ENCODE measurements at places on chromosomes 11 and 22. TPM values are rescaled to one million over a fixed set of nuclear protein-coding genes. Genes with fewer than 3 reads are reported as not detected.

DNA sequence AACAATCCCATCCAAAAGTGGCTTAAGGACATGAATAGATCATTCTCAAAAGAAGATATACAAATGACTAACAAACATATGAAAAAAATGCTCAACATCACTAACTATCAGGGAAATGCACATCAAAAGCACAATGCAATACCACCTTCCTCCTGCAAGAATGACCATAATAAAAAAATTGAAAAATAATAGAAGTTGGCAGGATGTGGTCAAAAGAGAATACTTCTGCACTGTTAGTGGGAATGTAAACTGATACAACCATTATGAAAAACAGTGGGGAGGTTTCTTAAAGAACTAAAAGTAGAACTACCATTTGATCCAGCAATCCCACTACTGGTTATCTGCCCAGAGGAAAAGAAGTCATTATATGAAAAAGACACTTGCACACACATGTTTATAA, 77.7 kb upstream of the SC5D start:
- H3K4me1 ChIP-seq: peaks cover 5% of the 10 kb centered on the region
- no peaks in the 10 kb centered on the region for H3K36me3 ChIP-seq
- no peak for DNase-seq
- H3K4me3 ChIP-seq: no peak overlapping the region
- H3K27me3 ChIP-seq: peaks cover 16% of the 10 kb centered on the region

DNA sequence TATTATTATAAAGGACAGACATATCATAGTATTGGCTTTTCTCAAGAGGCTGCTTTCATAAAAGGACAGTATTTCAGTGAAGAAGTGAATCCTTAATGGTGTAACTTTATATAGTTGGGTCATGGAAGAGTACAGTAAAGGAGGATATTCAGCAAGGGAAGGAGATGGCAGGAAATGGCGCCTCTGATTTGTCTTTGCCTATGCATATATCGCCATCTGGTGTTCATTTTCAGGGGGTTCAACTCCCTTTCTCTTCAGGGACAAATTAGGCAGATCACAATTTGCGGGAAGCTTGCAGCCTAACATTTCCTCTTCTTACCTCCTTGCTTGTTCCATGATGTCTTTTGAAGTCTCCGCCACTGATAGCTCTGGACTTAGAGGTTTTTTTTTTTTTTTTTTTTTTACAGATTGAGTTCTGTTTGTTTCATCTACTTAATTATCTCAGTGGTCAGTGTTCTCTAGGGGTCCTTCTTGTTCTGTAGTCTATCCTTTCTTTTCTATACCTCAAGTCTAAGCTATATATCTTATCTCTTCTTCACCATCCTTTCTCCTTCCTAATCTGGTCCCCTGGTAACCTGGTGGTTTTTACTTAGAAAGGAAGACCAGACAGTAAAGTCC, 21.8 kb upstream of the RRM1 start:
- peak overlapping the region; percentile 12 for H3K27ac ChIP-seq
- H3K4me1 ChIP-seq: peaks cover 13% of the 10 kb centered on the region
- H3K4me3 ChIP-seq: no peak overlapping the region
- peaks cover 3% of the 10 kb centered on the region for H3K36me3 ChIP-seq

DNA sequence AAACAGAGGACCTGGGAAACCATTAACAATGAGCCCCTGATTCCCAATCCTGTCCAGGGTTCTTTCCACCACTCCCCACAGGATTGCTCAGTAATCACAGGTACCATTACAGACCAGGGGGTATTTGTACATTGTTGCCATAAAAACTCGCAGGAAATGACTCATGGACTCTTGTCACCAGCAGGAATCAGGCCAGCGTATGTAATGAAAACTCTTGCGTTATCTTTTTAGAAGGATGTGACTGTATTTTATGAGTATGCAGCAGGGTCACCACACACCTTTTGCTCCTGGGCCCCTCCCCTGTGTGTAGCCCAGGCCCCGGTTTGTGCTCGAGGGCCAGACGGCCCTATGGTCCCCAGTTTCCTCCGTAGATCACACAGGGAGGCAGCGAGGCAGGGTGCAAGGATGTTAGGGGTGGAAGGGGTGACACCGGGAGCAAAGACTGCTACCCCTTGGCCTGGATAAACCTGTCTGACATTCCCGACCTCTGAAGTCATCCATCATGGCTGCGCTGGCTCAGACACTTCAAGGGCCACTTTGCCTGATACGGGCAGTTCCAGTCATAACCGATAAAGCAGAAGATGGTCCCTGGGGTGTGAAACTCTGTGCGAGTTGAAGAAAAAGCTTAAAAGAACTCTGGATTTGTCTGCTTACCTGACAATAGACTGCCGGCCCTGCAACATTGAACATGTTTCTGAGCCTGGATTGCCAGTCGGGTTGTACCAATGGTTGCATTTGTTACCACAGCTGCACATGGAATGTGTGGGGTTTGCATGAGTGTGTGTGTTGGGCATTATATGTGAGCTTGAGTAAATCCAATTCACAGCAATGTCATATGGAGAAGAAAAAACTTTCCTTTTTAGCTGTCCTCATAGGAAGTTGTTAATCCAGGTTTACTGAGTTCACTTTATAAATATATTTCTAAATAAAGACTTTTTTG, 56.9 kb downstream of the MICAL2 start:
- no peaks in the 10 kb centered on the region for H3K36me3 ChIP-seq
- no peaks in the 10 kb centered on the region for H3K27me3 ChIP-seq
- H3K27ac ChIP-seq: peak overlapping the region; percentile 78
- H3K4me3 ChIP-seq: no peak overlapping the region

DNA sequence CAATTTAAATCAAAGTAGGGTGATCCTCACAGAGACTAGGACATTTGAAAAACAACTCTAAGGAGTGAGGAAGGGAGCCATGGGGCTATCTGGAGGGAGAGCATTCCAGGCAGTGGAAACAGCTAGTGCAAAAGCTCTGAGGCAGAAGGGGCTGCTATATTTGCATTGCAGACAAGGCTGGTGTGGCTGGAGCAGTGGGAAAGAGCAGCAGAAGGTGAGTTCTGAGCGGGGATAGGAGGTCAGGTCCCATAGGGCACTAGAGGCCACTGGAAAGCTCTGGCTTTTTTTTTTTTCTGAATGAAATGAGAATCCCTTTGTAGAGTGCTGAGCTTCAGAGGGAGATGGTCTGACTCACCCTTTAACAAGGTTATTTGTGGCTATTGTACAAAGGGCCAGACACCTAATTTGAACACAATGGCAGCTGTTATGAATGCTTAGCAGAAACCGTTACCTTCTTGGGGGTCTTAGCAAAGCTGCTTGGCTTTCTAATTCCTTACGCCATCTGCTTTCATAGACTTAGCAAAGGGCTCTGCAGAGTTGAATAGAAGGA, 291.6 kb downstream of the BUD13 start:
- no peak for DNase-seq
- no peak overlapping the region for H3K27ac ChIP-seq
- H3K4me1 ChIP-seq: no peaks in the 10 kb centered on the region
- no peaks in the 10 kb centered on the region for H3K36me3 ChIP-seq

DNA sequence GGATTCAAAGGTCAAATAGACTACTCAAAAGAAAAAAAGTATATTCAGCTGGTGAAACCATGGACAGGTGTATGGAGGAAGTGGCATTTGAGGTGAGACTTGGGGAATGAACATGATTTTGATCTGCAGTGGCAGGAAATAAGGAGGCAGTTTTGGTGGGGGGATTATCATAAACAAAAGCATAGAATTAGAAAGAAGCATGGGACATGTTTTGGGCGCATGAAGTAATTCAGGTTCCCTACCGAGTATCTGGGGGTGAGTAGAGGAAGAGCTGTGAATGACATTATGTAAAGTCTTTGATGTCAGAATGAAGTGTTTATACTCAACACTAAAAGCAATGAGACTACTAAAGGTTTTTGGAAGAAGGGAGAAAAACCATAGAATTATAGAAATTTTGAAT, 3.1 kb downstream of the CLMP start:
- no peak overlapping the region for H3K27ac ChIP-seq
- H3K4me1 ChIP-seq: peaks cover 52% of the 10 kb centered on the region
- peak overlapping the region; percentile 96 for H3K4me3 ChIP-seq
- peaks cover 18% of the 10 kb centered on the region for H3K36me3 ChIP-seq
- no peak for DNase-seq

DNA sequence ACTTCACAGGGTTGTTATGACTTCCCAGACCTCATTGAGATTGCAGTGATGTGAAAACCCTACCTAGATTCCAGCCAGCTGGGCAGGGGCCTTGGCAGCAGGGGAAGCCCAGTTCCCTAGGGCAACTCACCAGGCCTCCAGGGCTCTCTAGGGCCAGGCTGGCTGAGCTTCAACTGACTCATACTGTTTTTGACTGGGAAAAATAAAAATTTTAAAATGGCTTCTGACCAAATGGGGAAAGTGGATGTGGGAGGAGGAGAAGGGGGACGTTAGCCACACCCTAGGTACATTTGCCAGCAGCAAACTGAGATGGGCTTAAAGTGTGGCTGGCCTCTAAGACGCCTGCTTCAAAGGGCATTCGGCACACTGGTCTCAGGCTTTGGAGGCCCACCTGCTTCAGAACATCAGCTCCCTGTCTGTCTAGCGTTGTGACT, 39.0 kb downstream of the BMAL1 start:
- no peak overlapping the region for H3K4me3 ChIP-seq
- no peaks in the 10 kb centered on the region for H3K4me1 ChIP-seq
- no peak overlapping the region for H3K27ac ChIP-seq
- no peaks in the 10 kb centered on the region for H3K27me3 ChIP-seq

DNA sequence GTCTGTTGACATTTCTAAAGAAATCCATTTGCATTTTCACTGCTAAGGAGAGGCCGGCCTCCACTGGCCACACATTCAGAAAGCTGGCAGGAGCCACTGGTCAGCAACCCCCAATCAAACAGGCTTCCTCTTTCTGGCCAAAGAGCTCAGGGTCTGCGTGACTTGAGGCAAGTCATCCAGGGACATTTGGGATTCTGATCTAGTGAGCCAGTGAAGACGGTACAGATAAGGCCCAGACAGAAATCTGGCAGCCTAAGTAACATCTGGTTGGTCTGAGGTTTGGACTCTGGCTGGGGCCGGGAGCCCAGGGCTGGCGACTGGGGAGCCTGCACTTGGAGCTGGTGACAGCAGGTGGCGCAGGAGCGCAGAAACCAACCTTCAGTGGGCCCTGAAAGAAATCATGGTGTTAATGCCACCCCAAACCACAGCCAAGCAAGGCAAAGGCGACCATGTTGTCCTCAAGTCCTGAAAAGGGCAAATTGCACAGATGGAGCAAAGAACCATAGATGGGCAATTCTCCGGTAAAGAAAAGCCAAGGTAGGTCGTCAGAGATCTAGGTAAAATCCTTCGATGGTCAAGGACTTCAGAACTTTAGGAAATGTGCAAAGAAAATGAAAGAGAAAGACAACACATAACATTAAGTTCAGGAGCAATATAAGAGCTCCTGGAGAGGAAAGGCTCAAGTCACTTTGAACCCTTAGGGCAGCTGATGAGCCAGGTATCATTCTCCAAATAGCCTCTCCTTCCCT, 99.4 kb upstream of the BLID start:
- peak; percentile 76 for DNase-seq
- H3K36me3 ChIP-seq: no peaks in the 10 kb centered on the region
- H3K4me3 ChIP-seq: no peak overlapping the region
- H3K27me3 ChIP-seq: no peaks in the 10 kb centered on the region
- no peak overlapping the region for H3K27ac ChIP-seq

DNA sequence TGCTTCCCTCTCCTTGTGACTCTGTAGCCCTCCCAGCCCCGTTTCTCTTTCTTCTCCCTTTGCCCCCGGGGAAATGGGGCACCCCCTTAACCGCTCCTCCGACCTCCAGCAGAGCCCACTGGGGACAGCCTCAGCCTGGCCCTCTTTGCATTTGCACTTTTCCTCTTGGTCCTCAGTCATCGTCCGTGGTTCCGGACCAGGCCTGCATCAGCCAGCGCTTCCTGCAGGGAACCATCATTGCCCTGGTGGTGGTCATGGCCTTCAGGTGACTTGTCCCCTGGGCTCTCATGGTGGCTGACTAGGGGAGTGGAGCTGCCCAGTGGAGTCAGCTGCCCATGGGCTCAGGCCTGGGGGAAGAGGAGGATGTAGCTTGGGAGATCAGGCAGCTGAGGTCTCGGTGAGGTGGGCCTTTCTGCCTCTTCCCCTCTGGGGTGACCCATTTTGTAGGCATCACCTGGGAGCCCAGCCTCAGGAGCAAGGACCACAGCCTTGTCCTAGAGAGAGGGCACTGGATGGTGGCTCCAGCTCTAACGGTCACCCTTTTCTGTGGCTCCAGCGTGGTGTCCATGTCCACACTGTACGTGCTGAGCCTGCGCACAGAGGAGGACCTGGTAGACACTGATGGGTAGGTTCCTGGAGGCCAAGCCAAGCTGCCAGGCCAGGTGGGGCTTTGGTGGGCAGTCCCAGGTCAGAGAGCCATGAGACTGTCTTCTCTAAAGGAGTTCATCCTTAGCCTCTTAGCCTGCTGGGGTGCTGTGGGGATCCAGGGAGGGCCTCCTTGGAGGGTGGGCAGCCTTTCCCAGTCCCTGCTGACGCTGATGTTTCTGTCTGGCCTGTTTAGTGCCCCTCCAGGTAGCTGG, 12.5 kb downstream of the TMEM258 start:
- peaks cover 8% of the 10 kb centered on the region for H3K36me3 ChIP-seq

GRCh38 chr11:2963112-2963754, 28.9 kb downstream of the NAP1L4 start:
- no peak overlapping the region for H3K4me3 ChIP-seq
- DNase-seq: no peak
- no peak overlapping the region for H3K27ac ChIP-seq
- H3K4me1 ChIP-seq: no peaks in the 10 kb centered on the region
- H3K27me3 ChIP-seq: no peaks in the 10 kb centered on the region
- peaks cover 66% of the 10 kb centered on the region for H3K36me3 ChIP-seq

The HBG1 gene
- total RNA-seq: not detected

The KIRREL3 gene
- 1.00 TPM for total RNA-seq

The TMEM151A gene
- total RNA-seq: 2.1 TPM

The BDNF gene
- total RNA-seq: 3.6 TPM
